ENCODE measurements at places on chromosomes 6 and 20. TPM values are rescaled to one million over a fixed set of nuclear protein-coding genes. Genes with fewer than 3 reads are reported as not detected.

DNA sequence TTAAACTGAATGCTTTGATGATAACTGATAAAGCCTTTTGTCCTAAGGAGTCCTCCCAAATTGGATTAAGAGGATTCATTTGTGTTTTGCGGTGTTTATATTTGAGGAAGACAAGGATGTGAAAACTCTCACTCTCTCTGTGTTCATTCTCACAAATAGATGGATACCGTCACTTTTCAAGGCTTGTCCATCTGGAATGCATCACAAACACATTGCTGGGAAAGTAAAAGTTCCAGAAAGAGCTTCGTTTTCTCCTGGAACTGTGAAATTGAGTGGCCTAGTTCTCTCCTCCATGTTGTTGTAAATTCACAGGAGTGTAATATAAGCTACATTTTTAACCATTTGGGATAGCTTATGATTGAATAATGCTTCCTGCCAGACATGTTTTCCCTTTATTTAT lies 581.6 kb upstream of the FLRT3 start:
- no peak overlapping the region for H3K4me3 ChIP-seq
- H3K27me3 ChIP-seq = no peaks in the 10 kb centered on the region
- no peaks in the 10 kb centered on the region for H3K4me1 ChIP-seq
- no peak for DNase-seq
- no peaks in the 10 kb centered on the region for H3K36me3 ChIP-seq

- DNase-seq = no peak
- H3K27me3 ChIP-seq = no peaks in the 10 kb centered on the region
- peaks cover 18% of the 10 kb centered on the region for H3K36me3 ChIP-seq
- H3K4me3 ChIP-seq = no peak overlapping the region
These were observed 66.3 kb downstream of the NOL4L start for GRCh38 chr20:32518593-32519380.

DNA sequence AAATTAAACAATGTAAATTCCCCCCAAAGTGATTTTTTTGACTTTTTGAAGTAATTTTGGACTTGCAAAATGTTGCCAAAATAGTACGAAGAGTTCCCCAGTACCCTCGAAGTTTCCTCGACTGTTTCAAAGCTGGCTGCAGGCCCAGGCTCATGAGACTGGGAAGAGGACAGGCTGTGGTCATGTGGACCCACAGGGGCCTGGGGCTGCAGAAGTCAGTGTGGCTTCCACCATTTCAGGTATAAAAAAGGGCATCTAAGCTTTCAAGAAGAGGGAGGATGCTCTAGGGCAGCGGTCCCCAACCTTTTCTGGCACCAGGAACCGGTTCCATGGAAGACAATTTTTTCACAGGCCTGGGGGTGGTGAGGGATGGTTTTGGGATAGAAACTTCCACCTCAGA lies 75.0 kb downstream of the PTPN1 start:
- no peak overlapping the region for H3K4me3 ChIP-seq
- peaks cover 40% of the 10 kb centered on the region for H3K36me3 ChIP-seq
- H3K27me3 ChIP-seq = no peaks in the 10 kb centered on the region
- peaks cover 3% of the 10 kb centered on the region for H3K4me1 ChIP-seq
- no peak for DNase-seq

DNA sequence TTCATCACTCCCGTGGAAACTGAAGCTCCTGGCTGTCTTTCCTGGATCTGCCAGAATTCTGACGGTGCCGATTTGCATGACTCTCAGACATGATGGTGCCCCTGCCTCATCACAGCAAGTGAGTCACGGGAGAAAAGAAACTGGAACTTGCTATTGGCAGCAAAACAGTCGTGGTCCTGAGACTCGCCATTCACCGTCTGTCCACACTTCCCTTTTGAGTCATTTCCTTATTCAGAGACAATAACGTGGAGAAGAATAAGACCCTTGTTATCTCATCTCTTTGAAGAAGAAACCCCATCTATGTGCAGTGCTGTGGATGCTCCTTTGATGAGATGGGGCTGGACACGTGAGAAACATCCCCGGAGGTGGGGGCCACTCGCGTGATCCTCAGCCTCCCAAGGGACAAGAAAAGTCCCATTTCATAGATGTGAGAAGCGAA lies 4.2 kb downstream of the GPR31 start:
- no peak overlapping the region for H3K27ac ChIP-seq
- no peak overlapping the region for H3K4me3 ChIP-seq
- H3K4me1 ChIP-seq = peaks cover 27% of the 10 kb centered on the region
- H3K27me3 ChIP-seq = peaks cover 5% of the 10 kb centered on the region
- no peaks in the 10 kb centered on the region for H3K36me3 ChIP-seq

DNA sequence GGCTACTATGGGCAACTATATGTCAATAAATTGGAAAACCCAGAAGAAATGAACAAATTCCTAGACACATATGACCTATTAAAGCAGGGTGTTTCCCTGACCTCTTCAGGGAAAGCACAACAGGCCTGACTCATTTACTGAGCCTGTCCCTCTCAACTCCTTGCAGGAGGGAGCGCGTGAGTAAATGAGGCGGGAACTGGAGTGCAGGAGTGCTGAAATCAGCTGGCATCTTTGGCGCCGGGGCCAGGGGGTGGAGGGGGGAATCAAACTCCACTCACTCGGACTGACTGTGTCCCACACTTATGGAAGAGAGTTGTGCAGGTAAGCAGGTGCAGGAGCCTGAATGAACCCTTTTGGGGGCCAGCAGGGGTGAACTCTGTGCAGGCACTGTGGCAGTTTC lies 671.2 kb upstream of the PTCHD4 start:
- no peak for DNase-seq
- no peaks in the 10 kb centered on the region for H3K27me3 ChIP-seq
- H3K4me3 ChIP-seq = no peak overlapping the region
- H3K36me3 ChIP-seq = no peaks in the 10 kb centered on the region
- H3K27ac ChIP-seq = no peak overlapping the region

DNA sequence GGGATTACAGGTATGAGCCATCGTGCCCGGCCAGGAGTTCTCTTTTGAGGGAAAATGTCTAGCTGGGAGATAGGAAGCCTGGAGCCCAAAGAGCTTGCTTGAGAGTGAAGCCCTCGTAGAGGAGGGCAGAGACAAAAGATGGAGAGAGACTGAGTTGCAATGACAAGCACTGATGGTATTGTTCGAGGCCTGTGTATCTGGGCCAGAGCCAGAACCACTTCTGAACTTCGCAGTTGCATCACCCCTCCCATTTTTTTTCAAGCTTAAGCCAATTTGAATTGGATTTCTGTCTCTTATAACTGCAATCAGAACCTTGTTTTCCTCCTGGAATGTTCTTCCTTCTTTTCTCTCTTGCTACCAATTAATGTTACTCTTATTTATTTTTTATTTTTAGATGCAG lies 83.1 kb downstream of the KCNB1 start:
- no peaks in the 10 kb centered on the region for H3K36me3 ChIP-seq
- DNase-seq = no peak
- no peaks in the 10 kb centered on the region for H3K4me1 ChIP-seq
- H3K27me3 ChIP-seq = peaks cover 3% of the 10 kb centered on the region
- no peak overlapping the region for H3K27ac ChIP-seq

C6orf62 gene
- 147 TPM for total RNA-seq

Measured in activated CD4-positive, alpha-beta T cell treated with anti-CD3 and anti-CD28 coated beads for 36 hours (primary cell).